RPMI7951 (cell line): ENCODE measurements at places on chromosomes 2 and 18. TPM values are rescaled to one million over a fixed set of nuclear protein-coding genes. Genes with fewer than 3 reads are reported as not detected.
A peak's percentile ranks its signal among the peaks of the same experiment; 100 is the strongest.

GRCh38 chr18:48877941-48878340 is 72.8 kb downstream of the SMAD7 start:
- DNase-seq: no peak

The NYAP2 gene
- total RNA-seq: not detected in 2 replicates

DNA sequence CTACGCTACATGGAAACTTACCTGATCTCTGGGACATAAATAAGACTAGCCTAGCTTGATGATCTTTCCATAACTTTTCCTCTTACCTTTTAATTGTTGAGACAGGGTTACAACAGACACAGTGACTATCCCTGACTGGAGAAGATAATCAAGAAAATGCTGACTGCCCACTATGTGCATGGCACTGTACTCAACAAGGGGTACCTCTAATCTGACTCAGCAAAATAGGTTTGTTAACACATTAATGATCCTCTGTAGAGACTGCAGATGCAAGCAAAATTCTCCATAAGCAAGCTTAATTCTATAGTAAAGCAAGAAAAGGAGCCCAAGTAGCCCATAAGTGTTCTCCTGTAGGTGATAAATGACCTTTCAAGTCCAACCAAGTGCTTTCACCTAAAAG is 25.5 kb downstream of the ACVR1C start:
- DNase-seq: no peak

The HDHD2 gene
- total RNA-seq: 15.1 and 16.8 TPM in 2 replicates

The RAB6C gene
- not detected in 2 replicates for total RNA-seq

DNA sequence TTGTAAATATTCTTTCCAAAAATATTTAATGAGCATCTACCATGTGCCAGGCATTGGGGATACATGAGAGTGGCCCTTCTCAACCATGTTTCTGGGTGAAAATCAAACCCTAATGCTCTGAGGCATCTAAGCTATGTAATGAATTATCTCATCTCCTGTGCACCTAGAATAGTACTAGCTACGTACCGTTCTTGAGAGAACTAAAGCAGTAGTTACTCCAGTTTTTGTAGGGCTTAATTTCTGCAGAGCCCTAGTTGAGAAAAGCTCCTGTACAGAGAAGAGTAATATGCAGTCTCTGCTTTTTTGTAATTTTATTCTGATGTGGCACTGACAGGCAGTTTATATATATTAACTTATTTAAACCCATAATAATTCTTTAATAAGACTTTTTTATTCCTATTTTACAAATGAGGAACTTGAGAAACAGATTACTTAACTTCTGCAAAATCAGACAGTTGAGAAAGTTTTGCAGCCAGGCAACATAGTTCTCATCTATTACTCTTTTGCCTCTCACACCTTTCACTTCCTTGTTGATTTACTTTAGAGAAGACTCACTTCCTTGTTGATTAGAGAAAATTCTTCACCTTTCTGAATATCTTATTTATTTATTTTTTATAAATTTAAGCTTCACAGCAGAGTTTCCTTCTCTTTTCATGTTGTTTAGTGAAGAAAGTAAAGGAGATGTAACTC is 3.1 kb downstream of the SPOPL start:
- no peak for DNase-seq

The PFN4 gene
- 2.4 and 3.4 TPM in 2 replicates for total RNA-seq

The WNT10A gene
- 0.72 and 1.4 TPM in 2 replicates for total RNA-seq

GRCh38 chr2:2226326-2226725 is 104.7 kb downstream of the MYT1L start:
- DNase-seq: no peak

GRCh38 chr2:19355931-19356544 is 2.4 kb downstream of the OSR1 start:
- DNase-seq: no peak

The CNOT11 gene
- 45.4 and 50.7 TPM in 2 replicates for total RNA-seq

GRCh38 chr2:170679607-170680079 is 35.5 kb upstream of the SP5 start:
- DNase-seq: no peak

- DNase-seq: peak; percentile 40
These were observed 138.3 kb upstream of the CYP1B1 start for GRCh38 chr2:38214209-38214717.

- DNase-seq: peak; percentile 11
These were observed 50.0 kb downstream of the LPIN1 start for GRCh38 chr2:11796190-11797171.

DNA sequence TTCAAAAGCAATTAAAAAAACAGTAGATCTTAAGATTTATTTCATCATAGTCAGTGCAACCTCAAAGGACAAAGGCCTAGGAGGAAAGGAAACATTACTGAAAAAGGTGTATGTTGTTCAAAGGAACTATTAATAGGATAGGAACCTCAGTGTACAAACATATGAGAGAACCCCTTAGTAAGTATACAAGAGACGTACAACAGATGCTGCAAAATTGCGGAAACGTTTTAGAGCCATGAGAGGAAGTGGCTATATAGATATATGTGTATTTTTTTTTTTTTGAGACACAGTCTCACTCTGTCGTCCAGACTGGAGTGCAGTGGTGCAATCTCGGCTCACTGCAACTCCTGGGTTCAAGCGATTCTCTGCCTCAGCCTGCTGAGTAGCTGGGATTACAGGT is 22.2 kb downstream of the PIK3C3 start:
- no peak for DNase-seq

The REG3A gene
- not detected in 2 replicates for total RNA-seq

- DNase-seq: no peak
These were observed 10.2 kb upstream of the SIX3 start for GRCh38 chr2:44931198-44931780.

The C2orf81 gene
- 1.2 and 1.3 TPM in 2 replicates for total RNA-seq

DNA sequence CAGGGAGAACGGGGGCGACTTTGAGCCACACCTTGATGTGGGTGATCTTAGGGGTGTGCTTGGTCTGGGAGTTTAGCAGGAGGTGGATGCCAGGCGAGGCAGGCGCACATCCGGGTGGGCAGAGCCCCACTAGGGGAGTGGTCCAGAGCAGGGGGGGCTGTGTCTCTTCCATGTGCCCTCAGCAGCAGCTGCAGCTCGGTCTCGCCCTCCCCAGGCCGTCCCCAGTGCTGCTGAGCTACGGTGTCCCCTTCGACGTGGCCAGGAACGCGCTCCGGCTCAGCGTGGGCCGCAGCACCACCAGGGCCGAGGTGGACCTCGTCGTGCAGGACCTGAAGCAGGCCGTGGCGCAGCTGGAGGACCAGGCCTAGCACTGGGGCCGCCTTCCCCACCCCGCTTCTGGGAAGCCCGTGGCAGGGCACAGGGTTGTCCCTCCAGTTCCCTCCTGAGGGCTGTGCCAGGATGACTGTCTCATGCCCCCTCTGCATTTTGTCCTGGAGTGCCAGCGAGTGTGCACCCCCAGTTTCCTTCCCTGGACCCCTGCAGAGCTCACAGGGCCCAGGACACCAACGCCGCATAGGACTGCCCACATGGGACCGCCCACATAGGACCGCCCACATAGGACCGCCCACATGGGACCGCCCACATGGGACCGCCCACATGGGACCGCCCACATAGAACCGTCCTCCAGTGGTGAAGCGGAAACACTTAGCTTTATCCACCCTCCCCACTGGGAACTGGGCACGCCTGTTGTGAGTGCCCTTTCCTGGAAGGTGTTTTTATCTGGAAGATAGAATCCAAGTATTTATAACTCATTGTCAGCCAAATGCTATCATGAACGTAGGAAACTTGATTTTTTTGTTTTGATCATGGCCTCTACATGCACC is 1.9 kb upstream of the ESPNL start:
- DNase-seq: peak; percentile 36

DNA sequence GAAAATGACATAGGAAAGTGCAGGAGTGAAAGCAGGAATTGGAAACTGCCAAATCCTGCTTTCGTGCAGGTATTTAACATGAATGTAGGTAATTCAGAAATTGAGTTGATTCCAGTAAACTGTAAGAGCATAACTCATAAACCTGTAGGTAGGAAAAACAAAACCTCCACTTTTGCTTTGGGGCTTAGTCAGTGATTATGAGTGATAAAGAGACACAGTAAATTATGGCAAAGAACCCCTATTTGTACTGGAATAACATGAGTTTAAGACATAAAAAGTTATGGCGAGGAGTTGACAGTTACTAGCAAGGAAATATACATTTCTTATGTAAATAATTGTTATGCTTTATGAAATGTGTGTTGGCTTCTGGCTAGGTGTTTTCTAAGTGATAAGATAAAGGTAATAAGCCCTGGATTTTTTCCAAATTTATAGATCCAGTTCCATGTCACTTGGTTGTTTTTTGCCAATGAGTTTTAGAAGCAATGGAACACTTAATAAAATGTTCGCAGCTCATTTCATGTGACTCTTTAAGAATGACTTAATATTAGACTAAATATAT is 17.3 kb downstream of the MAP3K20 start:
- no peak for DNase-seq

GRCh38 chr2:8264981-8265380 is 416.9 kb upstream of the ID2 start:
- no peak for DNase-seq

DNA sequence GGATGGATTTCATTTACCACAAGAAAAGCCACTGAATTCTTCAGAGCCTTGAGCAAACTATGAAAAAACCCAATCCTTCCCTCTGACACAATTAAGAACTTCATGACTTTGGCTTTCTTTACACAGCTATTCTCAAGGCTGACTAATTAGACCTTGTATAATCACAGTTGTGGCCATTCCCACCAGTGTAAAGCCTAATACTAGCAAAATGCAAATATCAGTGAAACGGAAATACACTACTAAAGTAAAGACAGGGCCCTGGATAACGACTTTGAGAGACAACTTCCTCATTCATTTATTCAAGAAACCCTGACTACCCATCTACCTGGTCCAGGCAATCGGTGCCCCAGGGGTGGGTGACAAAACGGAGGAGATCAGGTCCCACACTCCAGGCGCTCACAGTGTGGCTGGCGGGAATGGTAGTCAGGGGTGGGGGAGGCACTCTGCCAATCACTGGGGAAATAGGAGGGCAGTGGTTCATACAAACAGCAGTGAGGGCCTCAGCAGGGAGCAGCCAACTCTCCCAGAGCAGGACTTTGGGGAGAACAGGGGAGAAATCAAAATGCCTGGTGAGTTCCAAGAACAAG is 28.1 kb downstream of the TMEM163 start:
- DNase-seq: no peak

DNA sequence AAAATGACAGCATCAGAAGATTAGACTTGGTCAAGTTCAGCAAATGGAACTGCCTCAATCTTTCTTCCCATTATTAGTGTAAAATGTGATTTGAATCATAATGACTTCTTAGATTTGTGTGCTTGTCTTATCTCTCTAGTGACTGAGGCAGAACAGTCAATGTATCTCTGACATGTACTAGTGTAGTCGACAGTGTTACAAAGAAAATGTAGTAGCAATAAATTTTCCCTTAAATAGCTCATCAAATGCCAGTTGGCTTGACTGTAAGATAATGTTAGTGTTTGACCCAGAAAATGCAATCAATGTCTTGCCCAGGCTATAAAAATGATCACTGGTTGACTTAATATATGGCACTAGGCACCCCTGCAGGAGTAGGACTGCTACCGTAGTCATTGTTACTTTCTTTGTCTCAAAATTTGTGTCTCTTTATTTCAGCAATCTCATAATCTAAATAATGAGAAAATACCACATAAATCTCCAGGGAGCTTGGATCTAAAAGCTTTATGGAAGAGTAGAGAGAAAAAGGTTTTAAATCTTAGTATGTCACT is 1336.7 kb downstream of the DPP10 start:
- DNase-seq: no peak

GRCh38 chr2:113791697-113792590 is 35.5 kb upstream of the SLC35F5 start:
- DNase-seq: peak; percentile 69

DNA sequence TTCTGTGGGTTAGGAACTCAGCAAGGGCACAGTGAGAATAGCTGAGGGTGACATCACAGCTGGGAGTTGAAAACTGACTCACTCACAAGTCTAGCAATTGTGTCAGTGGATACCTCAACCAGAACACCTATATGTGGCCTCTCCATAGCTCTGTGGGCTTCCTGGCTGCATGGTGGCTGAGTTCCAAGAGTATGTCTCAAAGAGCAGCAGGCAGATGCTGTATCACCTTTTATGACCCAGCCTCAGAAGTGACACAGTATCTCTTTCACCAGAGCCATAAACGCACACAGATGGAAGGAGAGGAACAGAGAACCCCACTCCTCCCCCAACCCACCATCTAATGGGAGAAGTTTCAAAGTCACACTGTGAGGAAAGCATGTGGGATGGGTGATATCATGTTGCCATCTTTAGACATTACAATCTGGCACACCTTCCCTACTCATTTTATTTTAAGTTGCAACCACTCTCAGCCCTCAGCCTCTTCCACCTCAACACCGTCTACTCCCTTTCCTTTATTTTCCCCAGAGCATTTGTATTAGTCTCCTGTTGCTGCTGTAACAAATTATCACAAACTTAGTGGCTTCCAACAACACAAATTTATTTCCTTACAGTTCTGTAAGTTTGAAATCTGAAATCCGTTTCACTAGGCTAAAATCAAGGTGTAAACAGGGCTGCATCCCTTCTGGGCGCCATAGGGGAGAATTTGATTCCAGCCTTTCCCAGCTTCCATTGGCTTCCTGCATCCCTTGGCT is 134.6 kb upstream of the SPATS2L start:
- DNase-seq: peak; percentile 45

- no peak for DNase-seq
These were observed 175.0 kb downstream of the TRABD2A start for GRCh38 chr2:84705858-84706257.

GRCh38 chr2:43027097-43027873 is 199.1 kb downstream of the ZFP36L2 start:
- DNase-seq: peak; percentile 92

The IRS1 gene
- total RNA-seq: 14.2 and 18.4 TPM in 2 replicates

- no peak for DNase-seq
These were observed 13.4 kb upstream of the PAX3 start for GRCh38 chr2:222311978-222312738.

The MZT2A gene
- 86.9 and 137 TPM in 2 replicates for total RNA-seq

DNA sequence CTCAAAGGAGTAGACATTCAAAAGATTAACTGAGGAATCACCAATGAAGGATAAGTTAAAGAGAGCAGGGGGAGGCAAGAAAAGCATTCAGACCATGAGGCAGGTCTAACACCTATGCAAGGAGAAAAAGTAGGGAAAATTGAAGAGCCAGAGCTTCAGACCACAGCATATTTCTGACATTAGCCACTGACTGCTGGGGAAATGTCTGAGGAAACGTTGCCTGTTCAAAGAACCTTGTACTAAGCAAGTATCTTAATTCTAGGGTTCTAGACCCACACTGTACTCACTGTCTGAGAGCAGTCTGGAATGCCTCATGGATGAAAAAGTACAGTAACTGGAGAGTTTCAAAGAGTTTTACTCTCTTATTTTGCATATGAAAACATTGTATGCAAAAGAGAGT is 39.5 kb upstream of the TFPI start:
- no peak for DNase-seq

- peak; percentile 44 for DNase-seq
These were observed 117.6 kb downstream of the NEDD4L start for GRCh38 chr18:58161659-58162058.

- no peak for DNase-seq
These were observed 673.1 kb upstream of the FSHR start for GRCh38 chr2:49827366-49827765.
